ENCODE measurements at places on chromosomes 7 and 10.

DNA sequence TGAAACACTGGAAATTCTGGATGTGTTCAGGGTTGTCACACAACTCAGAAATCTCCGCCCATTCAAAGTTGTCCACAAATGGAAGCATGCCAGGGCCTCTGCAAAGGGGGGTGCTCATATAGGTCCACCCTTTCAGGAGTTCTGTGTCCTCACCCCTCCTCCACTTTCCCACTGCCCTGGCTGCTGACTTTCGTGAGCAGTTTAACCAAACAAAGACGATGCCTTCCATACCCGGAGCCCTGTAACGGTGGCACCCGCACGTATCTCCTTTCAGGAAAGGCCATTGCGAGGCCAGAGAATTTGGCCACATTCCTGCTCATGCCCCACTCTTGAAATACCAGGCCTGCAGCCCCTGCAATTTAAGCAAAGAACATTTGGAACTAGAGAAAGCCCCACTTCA, 1.4 kb downstream of the CPXM2 start:
- DNase-seq = no peak

- no peak for DNase-seq
These were observed 63.1 kb upstream of the DUSP5 start for GRCh38 chr10:110434489-110435096.

GRCh38 chr10:2225609-2226008, 488.3 kb upstream of the ADARB2 start:
- no peak for DNase-seq

DNA sequence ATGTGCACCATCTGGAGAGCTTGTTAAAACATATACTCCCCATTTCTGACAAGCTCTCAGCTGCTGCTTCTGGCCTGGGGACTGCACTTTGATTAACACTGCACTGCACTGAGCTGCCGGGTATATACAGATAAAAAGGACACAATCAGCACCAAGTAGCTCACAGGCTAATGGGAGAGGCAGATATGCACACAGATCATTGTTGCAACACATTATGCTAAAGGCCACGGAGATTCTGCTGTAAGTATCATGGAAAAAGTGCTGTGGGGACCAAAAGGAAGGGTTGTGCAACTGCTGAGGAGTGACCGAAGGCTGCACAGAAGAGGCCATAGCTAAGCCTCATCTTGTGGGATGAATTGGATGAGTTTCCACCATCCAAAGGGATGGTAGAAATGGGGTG, 455.2 kb downstream of the SORCS3 start:
- DNase-seq = no peak

- DNase-seq = no peak
These were observed 592.5 kb downstream of the ARL4A start for GRCh38 chr7:13279854-13280435.

GRCh38 chr7:50697748-50698147, 84.9 kb downstream of the GRB10 start:
- no peak for DNase-seq

DNA sequence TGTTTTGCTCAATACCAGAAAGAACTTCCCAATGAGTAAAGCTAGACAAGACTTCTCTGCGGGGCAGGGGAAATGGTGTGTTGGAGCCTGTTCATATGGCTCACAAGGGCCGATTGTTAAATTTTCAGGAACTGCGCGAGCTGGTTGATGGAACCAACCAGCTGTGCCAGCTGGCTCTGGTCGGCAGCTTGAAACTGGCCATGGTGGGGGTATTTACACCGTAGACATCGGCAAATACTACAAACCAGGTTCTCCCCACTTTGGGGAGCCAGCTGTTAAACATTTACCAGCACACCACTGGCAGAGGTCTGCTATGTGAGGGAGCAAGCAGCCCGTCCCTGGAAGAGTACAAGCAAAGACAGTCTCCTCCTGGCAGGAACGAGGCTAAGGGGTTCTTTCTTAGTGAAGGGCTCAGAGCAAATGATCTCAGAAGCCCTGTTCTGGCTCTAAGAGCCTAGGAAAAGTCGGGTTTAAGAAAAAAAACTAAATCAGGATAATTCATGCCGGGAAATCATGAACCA, 8.8 kb upstream of the ZMIZ1 start:
- DNase-seq = no peak

- DNase-seq = no peak
These were observed 32.5 kb upstream of the EFCAB10 start for GRCh38 chr7:105613611-105614330.

DNA sequence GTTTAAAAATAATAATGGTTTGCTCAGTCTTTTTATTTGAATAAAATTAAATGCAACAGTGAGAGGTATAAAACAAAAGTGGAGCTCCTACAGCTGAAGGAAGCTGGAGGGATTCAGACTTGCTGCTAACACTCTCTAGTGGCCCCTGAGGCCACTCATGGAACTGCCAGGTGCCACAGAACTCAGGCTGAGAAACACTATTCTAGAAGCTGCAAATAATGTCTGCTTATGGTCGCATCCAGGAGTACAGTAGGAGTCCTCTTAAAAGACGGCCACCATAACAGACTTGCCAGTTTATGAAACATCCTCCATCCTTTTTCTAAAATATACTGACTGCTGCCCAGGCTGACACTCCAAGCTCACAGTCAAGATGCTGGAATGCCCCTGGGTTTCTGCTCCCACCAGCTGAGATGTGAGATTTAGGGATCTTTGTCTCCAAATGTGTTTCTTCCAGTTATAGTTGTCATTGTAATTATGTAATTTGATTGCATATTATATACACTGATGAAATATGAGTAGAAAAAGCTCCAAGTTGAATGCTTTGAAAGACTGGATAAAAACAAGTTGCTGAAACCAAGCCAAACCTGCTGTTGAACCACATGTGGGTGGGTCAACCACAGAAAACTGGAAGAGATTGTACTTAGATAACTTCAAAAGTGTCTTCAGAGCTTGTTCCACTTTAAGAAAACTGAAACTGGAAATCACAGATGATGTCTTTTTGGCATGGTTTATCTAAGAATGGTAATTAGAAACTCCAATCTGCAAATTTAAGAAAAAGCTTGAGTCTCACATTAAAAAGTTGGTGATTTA, 213.7 kb upstream of the AOAH start:
- peak; percentile 77 for DNase-seq

GRCh38 chr10:4672201-4672600, 153.8 kb upstream of the AKR1E2 start:
- no peak for DNase-seq

DNA sequence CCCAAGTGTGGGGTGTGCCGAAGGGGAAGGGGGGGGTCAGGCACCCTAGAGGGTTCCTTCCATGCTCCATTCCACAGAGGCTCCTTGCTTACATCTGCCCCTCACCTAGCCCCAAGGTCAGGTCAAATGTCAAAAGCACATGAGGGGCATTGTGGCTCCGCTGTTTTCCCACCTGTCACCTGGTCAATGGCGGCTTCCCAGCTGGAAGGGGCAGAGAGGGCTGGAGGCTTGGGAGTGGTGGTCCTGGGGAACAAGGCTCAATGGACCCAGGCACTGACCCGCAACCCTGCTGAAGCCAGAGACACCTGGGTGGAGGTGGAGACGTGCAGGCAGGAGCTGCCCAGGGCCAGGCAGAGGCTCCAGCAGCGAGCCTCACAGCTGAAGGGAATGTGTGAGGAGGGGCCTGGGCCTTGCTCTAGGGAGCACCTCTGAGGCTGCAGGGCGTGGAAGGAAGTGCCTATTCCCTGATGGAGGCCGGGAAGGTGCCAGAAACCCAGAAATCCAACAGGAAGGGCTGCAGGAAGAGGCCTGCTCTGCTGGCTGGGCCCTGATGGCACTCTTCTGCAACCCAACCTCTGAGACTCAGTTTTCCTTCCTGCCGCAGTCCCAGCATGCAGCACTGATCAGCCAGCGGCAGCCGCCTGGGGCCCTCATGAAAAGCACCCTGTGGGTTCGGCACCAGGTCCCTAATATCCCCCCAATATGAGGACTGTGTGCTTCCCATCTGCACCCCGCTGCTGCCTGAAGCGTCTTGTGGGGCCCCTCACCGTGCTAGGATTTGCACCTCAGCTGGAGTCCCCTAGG, 16.0 kb downstream of the RASGEF1A start:
- DNase-seq = no peak
